Nucleus accumbens (tissue), 56 donors: ENCODE measurements at places on chromosomes 5 and 9.

- no peak for DNase-seq
Observed at GRCh38 chr5:115656404-115656803, 30.6 kb upstream of the TMED7 start.

- DNase-seq = no peak
Observed at GRCh38 chr9:98306384-98307145, 51.1 kb upstream of the TBC1D2 start.

- no peak for DNase-seq
Observed at GRCh38 chr5:94057217-94057616, 315.8 kb upstream of the POU5F2 start.

GRCh38 chr9:38372762-38373619 lies 19.5 kb upstream of the ALDH1B1 start:
- no peak for DNase-seq

GRCh38 chr5:157682257-157682656 lies 10.9 kb downstream of the C5orf52 start:
- no peak for DNase-seq

- no peak for DNase-seq
Observed at GRCh38 chr9:112586599-112587155, 100.0 kb downstream of the KIAA1958 start.

DNA sequence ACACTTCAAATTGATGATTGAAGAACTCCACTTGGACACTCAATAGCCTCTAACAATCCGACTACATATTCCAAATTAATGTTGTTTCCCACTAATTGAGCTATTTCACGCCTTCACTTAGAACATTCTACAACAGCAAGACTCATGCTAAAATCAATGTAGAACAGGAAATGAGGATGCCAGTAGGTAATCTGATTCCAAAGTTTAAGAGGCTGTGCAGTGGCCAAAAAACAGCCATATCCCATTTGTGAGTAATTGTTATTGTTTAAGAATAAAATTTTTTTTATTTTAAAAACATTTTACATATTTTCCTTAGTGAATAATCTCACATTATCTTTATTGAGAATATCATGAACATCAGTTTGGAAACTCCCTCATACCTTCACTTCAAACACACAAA lies 35.7 kb upstream of the GHR start:
- DNase-seq = no peak

DNA sequence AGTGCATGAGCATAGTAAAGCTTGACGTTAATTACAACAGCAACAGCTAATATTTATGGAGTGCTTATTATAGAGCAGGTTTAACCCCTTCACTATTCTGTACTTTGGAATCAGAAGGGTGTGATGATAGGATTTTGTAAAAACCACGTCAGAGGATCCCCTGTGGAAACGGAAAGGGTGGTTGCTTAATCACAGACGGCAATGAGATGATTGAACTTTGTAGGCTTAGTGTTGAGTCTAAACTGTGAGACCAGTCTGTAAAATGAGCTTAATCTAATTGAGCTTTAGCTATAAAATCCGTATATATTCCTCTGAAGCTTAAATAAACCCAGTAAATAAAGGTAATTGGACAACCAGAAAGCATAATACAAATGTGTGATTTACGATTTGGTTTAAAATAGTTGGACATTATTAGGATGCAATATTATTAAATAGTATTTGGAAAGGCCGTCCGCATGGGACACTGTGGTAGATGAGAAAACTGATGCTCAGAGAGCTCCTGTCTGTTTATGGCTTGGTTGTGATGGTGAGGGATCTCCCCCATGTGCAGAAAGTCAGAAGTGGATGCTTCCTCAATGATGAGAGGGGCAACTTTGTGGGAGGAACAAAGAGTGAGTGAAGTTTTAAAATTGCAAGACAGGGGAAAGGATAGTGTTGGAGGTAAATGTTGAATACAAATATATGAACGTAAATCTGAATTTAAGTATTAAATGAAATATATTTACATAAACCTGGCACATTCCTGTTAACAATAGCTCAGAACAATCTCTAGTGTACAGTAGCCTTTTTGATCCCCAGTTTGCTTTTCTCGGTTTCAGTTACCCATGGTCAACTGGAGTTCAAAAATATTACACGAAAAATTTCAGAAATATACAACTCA lies 23.4 kb upstream of the SCGB3A2 start:
- DNase-seq = no peak

DNA sequence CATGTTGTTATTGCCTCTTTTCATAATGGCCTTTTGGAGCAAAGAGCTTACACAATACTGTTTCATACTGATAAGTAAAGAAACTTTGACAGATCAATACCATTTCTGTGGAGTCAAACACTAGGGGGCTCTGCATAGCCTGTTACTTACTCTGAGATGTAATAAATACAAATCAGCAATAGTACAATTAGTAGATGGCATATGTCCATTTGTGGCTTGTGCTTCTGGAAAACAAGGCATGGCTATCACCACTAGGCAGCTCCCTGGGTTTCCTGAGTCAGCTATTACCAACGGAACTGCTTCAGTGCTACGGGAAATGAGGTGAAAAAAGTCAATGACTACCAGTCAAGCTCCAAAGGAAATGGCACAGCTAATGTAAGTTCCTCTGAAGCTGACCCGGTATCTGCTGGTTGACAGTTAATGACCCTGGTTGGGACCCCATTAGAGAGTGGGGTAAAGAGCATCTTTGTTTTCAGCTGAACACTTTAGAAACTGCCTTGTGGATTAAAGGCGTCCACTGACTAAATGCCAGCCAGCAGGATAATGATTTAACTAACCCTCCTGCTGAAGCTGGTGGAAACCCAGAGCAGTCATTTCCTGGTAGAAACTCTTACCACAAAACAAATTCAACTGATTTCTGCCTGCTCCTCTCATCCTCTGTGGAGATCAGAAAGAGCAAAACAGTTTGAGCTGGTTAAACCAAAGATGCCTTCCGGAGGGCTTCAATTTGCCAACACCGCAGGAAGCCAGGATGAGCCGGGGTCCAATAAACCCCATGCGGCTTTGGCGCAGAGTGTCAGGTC lies 69.0 kb upstream of the FAM169A start:
- DNase-seq = no peak

DNA sequence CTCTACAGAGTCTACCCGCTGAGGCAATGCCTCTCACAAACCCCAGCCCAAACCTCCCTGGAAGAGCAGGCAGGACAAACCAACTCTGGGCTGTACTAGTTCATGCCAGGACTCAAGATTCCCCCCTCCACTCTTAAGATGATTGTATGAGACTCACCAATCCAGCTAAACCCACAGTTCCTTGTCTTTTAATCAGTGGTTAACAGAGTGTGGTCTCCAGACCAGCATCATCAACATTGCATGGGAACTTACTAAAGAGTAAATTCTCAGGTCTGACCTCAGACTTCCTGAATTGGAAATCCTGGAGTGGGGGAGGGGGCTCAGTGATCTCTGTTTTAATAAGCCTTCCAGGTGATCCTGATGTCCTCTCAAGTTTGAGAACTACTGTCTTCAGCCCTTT lies 240.9 kb downstream of the GAS1 start:
- DNase-seq = no peak

GRCh38 chr5:133967698-133968203 lies 674 bp downstream of the C5orf15 start:
- DNase-seq = no peak

- DNase-seq = no peak
Observed at GRCh38 chr9:77589046-77589795, 58.9 kb downstream of the GNA14 start.

- no peak for DNase-seq
Observed at GRCh38 chr5:76085243-76085579, 2.0 kb downstream of the SV2C start.

- no peak for DNase-seq
Observed at GRCh38 chr9:93922535-93922934, 32.6 kb downstream of the BARX1 start.
